Stimulated activated CD8-positive, alpha-beta memory T cell treated with anti-CD3 and anti-CD28 coated beads, Interleukin-7, amount 100 ng/mL, for 4 hours (primary cell): ENCODE measurements at places on chromosomes 16 and 17.

DNA sequence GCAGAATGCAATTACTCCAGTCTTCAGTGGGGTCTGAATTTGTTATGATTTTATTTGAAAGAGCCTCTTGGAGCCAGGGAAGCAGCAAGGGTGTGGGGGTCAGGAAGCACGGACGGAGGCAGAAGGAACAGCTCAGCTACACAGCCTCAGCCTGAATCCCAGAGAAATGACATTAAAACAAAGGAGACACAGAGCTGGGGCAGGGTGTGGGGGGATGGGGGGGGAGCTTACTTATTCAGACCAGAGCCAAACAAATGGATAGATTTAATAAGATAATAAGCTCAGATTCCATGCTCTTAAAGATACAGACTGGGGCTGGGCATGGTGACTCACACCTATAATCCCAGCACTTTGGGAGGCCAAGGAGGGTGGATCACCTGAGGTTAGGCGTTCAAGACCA lies 195.3 kb downstream of the ZNF423 start:
- DNase-seq = no peak

- DNase-seq = no peak
Observed at GRCh38 chr17:78125138-78125913, 3.2 kb downstream of the TMC6 start.

DNA sequence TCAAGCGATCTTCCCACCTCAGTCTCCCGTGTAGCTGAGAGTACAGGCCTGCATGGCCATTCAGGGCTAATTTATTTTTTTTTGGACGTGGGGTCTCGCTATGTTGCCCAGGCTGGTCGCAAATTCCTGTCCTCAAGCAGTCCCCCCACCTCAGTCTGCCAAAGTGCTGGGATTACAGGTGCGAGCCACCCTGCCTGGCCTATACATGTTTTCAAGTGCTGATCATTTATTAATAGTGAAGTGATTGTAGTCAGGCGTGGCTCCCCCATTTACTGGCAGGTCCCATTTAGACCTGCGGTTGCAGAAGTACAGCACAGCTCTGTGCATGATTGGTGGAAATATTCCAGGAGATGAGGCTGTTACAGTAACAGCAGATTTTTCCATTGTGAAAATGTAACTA lies 8.4 kb downstream of the FOXK2 start:
- DNase-seq = no peak

- no peak for DNase-seq
Observed at GRCh38 chr16:243348-243747, 8.7 kb downstream of the FAM234A start.

DNA sequence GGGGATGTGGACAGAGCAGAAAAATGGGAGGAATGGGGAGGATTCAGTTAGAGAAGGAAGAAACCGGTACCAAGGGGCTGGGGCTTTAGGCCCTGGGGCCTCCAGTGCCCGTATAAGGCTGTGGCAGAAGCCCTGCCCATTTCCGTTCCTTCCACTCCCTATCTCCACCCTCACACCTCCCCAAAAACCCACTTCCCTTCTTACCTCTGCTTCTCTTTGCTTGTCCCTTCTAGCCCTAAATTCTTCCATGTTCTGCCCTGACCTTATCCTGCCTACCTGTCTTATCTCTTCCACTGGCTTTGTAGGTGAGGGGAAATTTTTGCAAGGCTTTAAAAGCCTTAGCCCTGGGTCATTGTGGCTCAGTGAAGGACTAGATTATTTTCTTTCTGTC lies 4.1 kb downstream of the RNF167 start:
- peak; percentile 39 for DNase-seq

DNA sequence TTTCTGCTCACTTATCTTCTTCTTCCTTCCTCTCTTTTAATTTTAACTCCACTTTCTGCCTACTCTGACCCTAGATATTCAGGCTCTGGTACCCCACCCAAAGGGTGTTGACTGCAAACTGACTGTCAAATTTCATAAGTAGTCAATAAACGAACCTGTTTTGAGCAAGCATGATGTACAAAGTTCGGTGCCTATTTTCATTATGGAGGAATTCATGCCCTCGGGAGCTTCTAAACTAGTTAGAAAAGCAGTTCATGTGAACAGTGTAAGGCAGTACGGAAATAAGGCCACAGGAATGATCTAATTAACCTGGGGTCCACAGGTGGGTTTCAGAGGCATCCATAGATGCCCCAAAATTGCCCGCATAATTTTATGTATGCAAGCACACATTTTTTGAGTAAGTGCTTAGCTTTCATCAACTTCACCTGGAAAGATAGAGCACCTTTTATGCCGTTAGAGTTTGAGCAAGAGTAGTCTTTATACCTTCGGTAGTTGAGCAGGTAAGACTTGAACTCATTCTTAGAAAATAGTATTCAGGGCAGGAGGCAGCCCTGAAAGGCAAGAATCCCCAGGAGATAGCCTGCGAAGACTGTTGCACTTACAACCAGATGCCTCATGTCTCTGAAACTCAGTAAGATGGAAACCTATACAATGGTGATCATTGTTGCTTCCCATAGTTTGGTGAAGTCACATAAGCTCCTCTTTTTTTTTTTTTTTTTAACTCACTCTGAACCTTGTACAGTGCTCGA lies 36.6 kb upstream of the TBX2 start:
- no peak for DNase-seq

DNA sequence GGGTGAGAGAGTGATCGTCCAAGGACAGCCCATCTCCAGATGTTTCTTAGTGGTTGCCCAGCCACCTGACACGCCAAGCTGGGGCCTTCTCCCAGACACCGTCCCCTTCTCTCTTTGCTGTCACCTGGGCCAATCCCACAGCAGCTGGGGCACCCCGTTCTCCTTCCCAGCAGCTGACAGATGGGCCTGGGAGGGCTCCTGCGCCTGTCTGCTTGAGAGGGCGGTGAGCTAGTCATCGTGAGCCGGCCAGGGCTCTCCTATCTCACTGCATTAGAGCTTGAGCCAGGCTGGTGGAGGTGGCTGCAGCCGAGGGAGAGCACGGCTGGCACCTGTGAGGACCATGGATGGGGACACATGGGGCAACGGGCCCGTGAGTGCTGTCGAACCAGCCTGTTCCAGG lies 41.2 kb downstream of the RAB11FIP3 start:
- DNase-seq = no peak

- DNase-seq = no peak
Observed at GRCh38 chr16:19127205-19127604, 13.4 kb downstream of the ITPRIPL2 start.

DNA sequence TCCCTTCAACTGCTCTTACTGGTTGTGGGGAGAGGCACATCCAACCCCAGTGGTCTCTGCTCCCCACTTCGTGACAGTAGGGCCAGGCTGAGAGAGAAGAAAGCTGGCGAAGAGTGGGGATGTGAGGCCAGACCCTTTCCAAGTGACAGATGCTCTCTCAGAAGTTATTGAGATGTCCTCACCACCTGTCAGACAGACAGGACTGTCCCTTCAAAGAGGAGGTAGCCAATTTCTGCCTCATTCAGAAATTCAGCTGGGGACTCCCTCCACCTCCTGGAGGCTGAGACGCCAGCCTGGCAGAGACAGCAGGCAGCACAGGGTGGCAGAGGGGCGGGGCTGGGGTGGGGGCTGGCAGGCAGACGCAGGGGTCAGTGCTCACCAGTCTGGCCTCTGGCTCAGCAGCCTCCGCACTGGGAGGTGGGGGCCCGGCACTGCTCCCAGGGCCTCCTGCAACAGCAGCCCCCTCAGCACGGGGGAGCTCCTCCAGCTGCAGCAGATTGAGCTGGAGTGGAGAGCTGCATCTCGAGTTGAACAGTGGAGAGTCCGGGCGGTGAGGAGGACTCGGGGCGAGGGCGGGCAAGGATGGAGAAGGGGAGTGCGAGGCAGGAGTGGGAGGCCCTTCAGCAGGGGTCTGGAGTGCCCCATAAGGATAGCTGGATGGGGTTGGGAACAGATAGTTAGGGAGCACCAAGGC lies 9.2 kb downstream of the PER1 start:
- DNase-seq = no peak

DNA sequence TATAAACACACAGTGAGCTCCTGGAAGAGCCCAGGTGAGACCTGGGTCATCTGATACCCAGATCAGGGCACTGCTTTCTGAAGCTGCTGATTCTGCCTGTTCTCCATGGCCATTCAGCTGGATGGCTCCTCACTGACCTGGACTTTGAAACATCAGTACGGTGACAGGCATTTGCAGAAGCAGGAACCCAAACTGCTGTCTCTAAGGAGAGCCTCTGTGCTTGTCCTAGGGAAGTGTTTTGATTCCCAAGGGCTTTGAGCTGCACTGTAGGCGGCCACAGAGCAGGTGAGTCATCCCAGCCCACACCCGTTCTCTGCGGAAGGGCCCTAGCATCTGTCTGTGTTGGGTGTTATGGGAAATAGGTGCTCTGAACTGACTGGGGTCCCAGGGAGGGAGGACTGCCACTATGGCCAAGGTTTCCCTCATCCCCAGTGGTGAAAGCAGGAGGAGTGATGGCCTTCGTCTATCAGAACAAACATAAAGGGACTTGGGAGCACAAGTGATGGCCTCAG lies 60.7 kb upstream of the ADCY9 start:
- no peak for DNase-seq

DNA sequence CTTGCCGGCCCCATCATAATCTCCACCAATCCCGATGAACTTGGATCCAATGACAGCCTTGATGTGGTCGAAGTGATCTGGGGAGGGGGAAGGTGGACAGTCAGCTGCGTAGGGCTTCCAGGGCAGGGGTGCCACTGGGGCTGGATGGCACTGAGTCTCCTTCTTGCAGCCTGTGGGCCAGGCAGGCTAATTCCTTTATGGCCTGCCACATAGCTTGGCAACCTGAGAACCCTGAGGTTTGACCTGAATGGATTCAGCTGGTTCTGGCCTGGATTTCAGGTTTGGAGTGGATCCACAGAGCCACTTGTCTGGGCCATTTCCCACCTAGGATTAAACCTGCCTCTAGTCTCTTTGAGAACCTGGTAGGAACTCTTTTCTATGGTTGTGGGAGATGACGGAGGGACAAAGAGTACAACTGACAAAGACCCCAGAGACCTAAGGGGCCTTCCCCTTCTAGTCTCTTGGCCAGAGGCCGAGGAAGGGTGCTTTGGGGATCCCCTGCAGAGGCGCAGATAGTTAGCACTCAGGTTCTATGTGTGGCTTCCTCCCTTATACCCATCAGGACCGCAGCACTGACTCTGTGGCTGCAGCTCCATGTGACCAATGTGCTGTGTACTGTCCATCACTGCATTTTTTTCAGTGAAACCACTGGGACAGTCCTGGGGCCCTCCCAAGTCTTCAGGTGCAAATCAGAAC lies 9.2 kb upstream of the DPEP3 start:
- DNase-seq = no peak

DNA sequence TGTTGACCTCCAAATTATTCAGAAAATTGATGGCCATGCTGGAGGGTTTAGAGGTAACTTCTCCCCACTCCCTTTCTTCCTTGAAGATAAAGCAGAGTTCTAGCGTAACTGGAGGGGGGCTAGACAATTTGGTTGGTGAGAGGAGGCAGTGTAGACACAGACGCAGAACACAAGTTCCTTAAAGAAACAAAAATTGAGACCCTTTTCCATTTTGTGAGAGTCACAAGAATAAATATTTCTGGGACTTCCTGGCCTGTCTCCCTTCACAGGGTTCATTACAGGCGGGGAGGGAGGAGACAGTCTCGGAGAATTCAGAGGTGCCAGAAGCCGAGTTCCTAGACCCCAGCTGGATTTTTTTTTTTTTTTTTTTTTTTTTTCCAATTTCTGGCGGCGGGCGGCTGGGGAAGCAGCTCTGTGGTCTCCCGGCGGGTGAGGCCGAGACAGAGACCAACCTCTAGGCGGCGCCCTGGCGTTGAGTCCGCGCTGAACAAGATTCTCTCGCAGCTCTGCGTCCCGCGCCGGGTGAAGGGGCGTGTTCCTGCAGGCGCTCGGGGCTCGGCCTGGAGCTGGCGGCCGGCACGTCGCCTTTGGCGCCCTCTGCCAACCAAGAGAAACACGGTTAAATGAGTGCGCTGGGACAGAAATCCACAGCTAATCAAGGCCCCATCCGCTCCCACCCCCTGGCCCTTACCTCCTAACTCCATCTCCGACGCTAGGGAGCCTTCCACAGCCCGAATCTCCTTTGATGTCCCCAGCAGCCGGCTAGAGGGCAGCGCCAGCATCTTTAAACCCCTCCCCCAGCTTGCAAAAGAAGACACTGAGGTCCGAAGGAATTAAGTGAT lies 10.2 kb upstream of the HOXB9 start:
- DNase-seq = peak; percentile 56

DNA sequence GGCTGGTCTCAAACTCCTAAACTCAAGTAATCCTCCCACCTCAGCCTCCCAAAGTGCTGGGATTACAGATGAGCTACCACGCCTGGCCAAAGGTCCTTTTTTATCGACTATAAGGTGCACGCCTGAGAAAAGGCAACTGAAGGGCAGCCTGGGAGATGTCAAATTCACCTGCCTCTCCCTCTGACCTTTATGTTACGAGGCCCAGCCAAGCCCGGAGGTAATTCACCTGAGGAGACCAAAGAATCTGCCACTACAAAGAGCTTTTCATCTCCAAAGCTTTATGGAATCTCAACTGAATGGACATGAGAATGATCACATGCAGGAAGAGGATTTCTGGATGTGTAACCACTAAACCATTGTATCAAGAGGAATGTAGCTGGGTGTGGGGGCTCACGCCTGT lies 37.2 kb downstream of the LYRM1 start:
- no peak for DNase-seq

GRCh38 chr16:72561-73548 lies at the start of gene RHBDF1:
Gene RHBDF1, minus strand, starts transcription at chr16:72631. Its CDS starts 7,616 bp downstream, at chr16:65015.
- DNase-seq = no peak

DNA sequence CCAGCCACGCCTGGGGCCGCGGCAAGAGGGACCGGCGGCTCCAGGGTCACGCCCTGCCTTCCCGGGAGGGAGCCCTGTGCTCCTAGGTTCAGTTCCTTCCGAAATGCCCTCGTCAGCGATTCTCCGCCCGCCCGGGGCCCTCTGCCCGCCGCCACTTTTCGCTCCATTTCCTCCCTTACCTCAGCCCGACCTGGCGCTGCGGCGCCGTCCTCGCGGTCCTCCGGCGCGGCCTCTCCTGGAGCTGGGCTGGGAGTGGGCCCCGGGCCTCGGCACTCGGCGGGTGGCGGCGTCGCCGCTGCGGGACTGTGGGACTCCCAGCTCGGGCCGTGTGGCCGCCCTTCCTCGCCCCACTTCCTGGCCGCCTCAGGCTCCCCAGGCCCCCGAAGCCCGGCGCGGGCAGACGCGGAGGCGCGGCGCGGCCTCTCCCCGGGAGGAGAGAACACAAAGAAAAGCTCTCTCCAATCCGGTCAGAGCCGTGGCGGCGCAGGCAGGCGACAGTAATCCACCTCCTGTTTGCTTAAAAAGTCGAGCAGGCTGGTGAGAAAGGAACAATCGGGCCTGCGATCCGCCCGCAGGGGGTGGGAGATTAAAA lies 1.6 kb downstream of the BAHCC1 start:
- DNase-seq = no peak

DNA sequence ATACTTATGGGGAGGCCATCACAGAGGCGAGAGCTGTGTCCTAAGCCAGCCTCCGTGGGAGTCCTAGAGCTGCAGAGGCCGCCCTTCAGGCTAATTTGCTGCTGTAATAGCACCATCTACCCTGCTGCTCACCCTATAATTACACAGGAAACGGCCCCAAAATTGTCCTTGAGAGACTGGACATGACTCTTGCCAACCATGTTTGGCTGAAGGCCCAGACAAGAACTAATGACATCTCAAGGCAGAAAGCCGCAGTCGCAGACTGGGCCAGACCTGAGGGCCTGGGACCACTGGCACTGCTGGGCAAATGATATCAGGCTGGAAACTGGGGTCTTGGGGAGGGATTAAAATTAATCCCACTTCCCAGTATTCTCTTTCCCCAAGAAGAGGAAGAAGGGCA lies 24.1 kb downstream of the PSMD7 start:
- DNase-seq = no peak
